ENCODE measurements at places on chromosomes 5 and 9.

- DNase-seq = no peak
Measured at GRCh38 chr5:114055318-114056184, 306.3 kb upstream of the KCNN2 start.

DNA sequence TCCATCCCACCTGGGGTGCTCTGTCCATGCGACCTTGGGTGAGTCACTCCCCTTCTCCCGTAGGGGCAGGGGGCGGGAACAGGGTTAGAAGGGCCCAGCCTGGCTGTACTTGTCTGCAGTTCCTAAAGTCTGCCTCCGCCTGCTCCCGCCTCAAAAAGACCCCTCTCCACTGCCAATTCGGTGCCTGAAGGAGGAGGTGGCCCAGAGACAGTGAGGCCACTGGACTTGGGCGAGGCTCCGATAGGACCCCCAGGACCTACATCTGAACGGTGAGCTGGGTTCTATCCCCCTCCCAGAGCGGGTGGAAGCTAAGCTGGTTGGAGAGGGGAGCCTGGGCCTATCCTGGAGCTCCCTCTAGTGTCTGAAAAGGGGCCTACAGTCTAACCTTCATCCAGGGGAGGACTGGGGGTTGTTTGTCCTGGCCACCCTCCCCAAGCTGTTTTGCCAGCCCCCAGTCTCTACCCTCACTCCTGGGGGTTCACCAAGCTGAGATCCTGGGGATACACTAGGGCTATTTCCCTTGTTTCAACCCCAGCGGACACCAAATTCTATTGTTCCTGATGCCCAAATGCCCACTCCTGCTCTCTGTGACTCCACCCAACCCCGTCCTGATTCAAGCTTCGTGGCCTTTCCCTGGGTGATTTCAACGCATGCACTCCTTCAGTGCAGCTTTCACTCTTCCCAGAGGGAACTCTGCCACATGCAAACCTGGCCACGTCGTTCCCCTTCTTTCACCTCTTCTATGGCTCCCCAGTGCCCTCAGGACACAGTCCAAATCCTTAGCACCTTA lies 6.1 kb upstream of the CRB2 start:
- peak; percentile 71 for DNase-seq

- DNase-seq = no peak
Measured at GRCh38 chr5:180324601-180324950, 28.6 kb downstream of the GFPT2 start.

DNA sequence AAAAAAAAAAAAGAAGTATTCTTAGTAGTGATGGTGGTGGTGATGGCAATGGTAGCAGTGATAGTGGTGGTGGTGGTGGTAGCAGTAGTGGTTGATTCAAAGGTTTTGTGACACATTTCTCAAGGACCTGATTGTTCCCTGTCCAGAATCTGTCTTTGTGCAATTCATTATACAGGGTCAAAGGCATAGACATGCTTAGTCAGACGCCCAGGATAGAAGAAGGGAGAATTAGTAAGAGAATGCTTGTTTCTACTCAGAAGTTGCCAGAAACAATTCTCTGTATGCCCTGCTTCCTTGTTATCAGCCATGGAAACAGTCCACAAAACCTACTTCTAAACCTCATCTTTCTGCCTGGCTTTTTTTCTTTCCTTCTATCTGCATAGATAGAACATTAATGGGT lies 89.4 kb downstream of the SLC44A1 start:
- DNase-seq = no peak

DNA sequence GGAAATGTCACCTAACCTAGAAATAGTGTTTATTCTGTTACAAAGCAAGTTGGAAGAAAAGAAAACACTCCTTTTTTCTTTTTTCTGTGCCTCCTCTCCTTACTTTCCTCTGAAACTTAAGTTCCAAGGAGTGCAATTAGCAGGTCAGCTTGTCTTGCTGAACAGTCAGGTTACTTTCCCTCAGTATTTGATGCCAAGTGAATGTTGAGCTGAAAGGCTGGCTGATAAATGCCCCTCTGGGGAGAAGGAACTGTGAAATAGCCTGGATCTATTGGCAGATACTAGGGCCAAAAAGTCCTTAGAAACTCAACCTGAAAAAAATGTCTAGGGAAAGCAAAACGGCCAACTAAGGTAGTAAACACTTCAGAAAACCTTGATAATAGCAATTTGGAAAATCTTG lies 43.6 kb downstream of the GRIA1 start:
- no peak for DNase-seq

DNA sequence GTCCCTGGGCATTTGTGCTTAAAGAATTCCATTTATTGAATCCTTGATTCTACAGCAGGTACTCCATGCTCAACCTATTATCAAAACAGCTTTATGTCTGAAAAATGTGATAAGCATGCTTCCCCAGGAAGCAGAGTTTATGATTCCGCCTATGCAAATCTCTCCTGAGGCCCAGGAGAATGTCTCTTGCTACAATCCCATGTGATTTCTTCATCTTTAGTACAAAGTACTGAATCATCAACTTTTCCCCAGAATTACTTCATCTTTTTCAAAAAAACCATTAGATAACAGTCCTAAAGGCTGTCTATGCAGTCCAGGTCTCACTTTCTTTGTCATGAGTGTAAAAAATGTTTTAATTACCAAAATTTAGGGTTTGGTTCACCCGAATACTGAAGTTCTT lies 130.2 kb upstream of the ADAMTSL1 start:
- DNase-seq = no peak

GRCh38 chr5:54965806-54966205 lies 19.6 kb downstream of the ESM1 start:
- DNase-seq = no peak

DNA sequence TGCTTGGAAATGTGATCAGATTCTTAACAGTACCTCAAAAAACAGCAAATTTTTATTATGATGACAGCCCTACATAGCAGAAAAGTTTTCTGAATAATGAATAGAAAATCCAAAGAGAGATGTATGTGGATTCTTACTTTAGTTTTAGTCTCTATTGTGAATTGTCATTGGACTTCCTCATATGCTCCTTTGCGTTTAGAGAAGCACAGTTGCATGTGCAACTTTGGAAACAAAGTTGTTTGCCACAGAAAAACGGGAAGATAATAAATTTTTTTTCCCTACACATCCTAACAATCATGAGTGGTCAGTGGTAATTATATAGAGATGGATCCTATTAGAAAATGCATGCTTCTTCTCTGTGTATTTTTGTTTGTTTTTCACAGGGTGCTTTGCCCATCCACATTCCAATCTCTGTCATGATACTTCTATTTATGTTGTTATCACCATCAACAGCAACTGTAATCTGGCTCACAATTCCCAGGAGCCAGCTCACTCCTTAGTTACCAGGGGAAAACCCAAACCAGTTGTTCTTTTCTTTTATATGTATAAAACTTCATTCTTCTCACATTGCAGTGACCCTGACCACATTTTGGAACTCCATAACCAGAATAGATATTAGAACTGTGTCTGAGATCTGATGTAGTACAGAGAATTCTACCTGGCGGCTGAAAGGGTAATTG lies 118.7 kb downstream of the NDUFS4 start:
- no peak for DNase-seq
